ENCODE measurements at places on chromosomes 5 and 9.

GRCh38 chr9:133656211-133657119, 20.3 kb downstream of the DBH start:
- no peak for DNase-seq

DNA sequence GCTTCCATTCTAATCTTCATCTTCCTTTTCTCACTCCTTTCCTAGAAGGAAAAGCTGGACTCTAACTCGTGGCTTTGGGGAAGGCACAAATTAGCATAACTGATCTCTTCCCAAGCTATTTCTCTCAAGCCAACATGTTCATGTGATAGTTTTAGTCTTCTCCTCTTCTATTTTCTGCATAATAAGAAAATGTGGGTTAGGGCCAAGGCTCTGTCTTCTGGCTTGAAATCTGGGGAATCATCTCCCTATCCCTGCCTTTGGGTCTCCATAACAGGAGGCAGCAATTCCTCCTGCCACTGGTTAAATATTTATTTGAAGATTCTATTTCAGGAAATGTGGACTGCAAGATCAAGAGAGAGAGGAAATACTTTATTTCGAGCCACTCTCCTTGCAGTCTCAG, 1669.6 kb downstream of the MAT2B start:
- DNase-seq = no peak

GRCh38 chr9:14281876-14282275, 32.1 kb downstream of the NFIB start:
- DNase-seq = no peak

- no peak for DNase-seq
Observed at GRCh38 chr9:128231638-128232527, 28.7 kb downstream of the DNM1 start.

- no peak for DNase-seq
Observed at GRCh38 chr5:86679529-86679928, 61.8 kb downstream of the COX7C start.

GRCh38 chr5:73692166-73692640, 66.2 kb downstream of the ARHGEF28 start:
- no peak for DNase-seq

DNA sequence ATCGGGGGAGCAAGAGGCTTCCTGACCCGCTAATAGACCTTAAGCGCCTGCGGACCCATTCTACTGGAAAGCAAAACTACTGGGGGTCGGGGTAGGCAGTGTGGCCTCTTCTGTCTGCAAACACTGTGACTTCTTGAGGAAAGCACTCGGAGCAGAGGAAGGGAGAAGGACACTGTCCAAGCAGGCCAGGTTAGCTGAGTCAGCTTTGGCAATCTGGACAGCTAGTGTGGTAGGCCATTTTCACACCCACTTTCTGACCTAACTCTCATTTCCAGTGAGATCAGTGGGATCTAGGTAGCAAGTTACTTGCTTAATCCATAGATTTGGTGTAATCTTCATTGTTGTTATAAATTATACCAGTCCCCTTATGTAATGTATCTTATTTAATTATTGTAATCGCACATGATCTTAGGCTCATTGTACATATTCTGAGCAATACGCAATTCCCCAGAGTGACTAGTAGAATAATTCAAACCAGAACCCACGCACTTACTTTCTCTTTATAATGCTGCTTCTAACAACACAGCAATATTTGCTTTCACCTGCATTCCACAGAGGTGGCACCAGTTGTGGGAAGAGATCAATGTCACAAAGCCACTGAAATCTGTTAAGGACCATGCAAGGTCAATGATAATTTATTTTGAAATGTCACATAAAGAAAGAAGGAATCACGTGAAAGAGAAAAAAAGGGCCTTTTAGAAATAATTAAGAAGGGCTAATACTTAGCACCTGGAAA, 82.9 kb downstream of the NREP start:
- DNase-seq = no peak

DNA sequence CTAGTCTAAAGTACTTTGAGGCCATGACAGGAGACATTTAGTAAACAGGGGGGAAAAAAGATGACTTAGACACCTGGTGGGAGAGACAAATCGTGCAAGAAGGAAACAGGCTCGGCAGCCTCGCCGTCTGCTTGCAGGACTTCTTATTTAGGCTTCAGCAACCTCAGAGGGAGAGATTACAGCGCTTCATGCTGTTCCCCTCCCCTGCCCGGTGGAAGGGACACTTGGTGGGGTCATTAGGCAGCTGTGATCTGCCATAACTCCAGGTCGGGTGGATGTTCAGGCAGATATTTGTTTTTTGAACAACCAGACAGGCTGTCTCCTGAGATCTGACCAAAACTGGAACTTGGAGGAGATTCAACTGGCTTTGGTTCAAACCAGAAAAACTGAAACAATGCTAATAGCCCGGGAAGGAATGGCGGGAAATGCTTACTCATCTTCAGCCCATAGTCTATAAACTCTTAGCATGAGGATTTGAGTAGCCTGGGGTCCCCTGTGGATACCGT, 38.1 kb upstream of the CD180 start:
- DNase-seq = no peak

DNA sequence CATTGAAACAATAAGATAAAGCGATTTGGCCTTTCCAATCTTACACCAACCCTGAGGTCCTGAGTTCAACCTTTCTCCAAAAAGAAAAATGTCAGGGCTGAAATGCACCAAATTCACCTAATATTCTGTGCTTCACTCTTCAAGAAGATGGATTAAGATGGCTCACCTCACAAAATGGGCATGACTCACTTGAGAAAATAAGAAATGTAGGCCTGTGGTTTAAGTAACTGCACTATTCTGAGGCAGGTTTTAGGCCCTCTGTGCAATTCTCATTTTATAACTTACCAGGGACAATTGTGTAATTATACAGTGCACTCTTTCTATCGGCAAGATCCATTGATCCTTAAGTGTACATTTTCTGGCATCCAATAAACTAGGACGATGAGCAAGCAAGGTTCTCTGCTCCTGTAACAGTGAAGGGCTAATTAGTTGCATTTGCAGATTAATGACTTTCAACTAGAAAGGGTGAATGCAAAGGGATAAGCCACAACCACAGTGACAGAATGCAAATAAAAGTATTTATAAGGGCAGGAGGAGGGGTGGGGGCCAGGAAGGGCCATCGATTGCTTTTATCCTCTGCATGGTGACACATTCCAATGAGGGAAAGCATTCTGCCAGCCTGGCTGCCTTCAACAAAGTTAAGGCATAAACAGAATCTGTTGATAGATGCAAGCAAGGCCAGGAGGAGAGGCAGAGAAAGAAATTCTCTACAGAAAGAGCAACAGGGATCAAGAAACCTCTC, 214.5 kb downstream of the CAAP1 start:
- DNase-seq = no peak

DNA sequence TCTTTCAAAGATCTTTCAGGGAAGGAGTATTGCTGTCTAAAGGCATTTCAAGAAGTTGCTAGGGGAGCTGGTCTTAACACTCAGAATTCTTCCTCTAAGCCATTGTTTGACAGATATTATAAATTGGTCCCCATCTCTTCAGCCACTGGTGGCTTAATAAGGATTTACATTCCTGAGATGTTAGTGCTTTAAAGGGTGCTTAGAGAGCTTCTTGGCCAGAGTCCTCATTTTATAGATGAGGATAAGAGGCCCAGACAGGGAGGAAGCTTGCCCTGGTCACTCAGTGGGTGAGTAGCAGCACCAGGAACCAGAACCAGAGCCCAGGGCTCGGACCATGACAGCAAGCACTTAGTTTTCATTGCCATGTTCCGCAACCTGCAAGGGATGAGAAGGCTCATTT, 53.2 kb downstream of the GALNT10 start:
- no peak for DNase-seq

GRCh38 chr9:115133649-115134048, 15.7 kb upstream of the TNC start:
- no peak for DNase-seq

GRCh38 chr9:89383030-89383720, 64.9 kb downstream of the SECISBP2 start:
- no peak for DNase-seq

DNA sequence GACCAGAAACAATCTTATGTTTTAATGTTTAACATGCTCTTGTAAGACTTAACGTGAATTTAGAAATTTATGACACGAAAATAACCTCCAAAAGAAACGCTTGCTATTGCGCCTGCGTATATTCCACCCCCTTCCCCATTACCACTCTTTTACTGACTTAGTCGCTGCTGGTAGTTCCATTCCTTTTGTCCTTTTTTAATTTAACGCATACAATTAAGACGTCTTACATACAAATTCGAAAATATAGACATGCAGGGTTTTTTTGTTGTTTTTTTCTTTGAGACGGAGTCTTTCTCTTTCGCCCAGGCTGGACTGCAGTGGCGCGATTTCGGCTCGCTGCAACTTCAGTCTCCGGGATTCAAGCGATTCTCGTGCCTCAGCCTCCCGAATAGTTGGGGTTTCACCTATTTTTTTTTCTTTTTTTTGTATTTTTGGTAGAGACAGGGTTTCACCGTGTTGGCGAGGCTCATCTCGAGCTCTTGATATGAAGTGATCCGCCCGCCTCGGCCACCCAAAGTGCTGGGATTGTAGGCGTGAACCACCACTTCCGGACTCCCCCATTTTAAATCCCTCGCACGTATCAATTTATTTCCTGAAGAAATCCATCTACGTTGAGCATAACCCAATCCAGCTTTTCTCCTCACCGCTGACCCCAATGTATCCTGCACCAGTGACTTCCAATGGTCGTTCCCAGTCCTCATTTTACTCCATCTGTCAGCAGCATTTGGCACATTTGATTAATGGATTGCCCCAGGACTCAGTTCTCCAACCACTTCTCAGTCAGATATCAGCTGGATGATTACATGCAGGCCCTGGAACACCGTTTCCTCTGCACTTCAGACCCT, 684 bp upstream of the MED7 start:
- peak; percentile 17 for DNase-seq

DNA sequence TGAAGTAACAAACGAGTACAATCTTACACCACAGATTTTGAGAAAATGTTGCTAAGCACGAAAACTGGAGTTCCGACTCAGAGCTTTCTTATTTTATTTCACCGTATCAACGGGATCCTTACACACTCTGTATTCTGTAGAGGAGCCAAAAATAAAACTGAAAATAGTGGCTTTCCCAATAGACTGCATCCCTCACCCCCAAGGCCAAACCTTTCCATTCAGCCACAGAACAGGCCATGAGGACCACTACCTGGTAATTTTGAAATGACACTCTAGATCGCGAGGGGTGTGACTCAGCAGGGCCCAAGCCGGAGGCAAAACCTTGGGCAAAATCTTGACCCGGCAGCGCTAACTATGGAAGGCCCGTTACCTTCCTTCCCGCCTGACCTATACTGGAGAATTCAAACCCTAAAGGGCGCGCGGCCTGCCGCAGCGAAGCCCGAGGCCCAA, 432 bp downstream of the HSPA9 start:
- no peak for DNase-seq

DNA sequence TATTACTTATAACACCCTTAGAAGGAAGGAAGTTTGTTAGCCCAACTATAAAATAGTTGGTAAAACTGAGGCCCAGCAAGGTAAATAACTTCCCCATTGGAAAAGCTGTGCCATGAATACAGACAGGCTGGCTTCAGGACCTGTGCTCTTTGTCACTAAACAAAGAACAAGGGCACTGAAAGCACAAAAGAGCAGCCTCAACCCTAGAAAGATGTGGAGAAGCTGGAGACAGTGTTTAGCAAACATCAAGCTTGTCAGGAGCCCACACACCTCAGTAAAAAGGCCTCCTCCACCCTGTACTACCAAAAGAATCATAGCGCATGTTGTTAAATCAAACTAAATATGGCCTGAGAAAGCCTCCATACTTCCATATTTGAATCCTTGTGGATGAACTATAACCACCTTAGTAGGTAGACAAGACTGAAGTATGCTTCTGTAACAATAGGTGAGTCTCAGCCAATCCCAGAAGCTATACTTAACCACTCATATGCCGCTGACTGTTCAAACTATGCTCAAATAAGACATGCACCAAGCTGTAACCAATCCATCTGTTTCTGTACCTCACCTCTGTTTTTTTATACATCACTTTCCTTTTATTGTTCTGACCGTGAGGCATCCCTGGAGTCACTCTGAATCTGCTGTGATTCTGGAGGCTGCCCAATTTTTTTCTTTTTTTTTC, 18.4 kb upstream of the SCGB3A2 start:
- no peak for DNase-seq

GRCh38 chr9:108755979-108756378, 99.8 kb downstream of the ACTL7B start:
- DNase-seq = no peak

DNA sequence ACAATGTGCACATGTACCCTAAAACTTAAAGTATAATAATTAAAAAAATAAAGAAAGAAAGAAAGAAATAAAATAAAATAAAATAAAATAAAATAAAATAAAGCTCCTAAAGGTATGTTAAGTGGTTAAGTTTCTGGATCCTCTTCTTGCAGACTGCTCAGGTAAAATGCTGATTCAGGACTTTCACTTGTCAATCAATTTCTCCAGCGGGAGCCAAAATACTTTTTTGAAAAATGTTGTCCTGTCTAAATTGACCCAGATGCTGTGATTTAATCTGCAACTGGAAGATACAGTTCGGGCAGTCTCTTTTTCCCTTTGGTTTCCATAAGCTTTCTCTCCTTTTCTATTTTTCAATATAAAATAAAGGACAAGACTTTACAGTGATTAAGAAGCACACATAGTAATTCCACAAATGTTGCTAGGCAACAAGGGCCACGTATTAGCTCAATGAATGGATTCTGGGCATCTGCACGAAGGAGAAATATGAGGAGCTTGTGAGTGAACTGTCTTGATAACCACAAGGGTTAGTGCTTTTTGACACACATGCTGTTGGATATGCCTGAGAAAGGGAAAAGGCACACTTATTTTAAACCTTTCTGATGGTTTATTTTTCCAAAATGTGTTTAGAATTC, 38.6 kb downstream of the HTR4 start:
- no peak for DNase-seq

DNA sequence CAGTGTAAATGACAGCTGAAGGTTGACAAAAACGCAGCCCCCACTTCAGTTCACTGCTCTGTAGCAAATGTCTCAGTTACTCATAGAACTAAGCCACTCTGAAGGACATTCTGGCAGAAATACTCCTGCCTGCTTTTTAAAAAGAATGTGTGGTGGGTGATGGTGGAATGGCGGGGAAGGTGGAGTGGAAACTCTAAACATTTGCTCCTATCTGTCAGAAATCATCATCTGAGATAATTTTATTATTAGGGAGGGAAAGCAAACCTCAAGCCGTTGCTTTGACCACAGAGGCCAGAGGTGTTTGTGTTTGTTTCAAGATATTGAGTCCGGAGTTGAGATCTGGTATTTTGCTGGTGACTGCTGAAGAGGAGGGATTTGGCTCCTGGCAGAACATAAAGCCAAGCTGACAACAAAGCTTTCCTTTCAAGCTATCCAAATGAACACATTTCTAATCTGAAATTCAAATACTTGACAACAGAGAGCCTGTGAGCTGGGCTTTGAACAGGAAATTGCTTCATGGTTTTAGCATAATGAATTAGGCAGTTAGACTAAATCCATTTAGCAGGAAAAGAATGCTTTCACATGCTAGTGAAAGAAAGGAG, 362.7 kb downstream of the CSNK1G3 start:
- no peak for DNase-seq

DNA sequence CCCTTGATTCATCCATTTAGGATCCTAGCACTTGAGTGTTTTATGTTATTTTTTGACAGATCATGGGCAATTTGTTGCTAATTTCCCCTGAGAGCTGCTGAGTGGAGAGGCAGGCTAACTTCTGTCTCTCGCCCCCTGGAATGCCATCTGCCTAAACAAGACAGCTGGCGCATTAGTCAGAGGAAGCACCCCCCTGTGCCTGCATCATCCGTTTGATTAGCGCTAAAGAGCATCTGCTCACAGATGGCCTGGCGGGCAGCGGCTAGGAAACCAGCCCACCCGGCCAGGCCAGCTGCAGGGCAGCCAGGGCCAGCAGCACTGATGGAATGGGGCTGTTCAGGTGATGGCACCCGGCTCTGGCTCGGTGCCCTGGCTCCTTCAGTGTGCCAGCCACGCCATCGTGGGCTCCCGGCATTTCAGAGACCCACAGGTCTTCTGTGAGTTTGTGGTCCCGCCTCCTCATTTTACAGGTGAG, 22.9 kb upstream of the ASS1 start:
- DNase-seq = no peak
